ENCODE measurements at places on chromosomes 11 and 22. TPM values are rescaled to one million over a fixed set of nuclear protein-coding genes. Genes with fewer than 3 reads are reported as not detected.

The C22orf15 gene
- total RNA-seq = not detected

DNA sequence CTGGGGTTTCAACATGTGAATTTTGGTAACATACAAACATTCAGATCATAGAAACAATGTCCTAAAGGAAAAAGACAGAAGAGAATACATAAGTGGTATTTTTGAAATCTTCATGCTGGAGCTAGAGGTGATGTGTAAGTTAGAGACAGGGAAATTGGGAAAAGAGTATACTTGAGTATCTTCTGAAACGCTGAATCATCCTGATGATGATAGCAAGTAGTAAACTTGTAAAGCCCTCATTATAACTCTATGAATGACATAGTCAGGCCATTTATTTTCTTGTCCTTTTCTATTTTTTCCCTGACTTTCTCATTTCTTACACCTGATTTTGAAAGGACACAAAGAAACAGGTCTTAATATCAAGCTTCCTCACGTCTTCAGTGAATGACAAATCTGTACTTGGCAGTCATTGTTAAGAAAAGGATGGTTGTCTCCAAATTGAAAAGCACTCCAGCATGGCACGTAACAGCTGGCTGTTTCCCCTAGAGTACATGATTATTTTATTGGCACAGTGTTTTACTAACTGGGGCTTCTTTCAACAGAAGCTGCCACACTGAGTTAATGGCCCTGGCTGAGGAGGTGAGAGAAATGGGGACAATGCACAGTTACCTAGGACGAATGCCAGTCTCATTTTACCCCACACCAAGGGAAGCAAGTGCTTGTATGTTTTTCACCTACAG, 140.7 kb upstream of the CTSC start:
- no peak for DNase-seq

DNA sequence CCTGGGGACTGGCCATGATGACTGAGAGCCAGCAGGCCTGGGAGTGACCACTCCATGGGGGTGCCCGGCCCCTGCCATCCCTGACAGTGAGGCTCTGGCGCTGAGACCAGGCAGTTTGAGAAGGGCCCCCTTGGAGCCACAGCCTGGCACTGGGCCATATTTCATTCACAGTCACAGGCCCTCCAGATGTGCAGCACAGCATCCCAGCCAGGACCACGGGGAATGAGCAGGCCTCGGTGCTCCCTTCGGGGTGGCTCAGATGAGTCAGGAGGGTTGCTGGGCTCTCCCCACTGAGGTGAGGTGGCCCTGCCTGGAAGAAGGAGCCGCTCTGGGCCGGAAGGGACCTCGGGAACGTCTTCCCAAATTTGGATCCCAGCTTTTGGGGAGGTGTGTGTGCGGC, 53.0 kb downstream of the GRAMD4 start:
- no peak for DNase-seq

The HORMAD2 gene
- not detected for total RNA-seq

DNA sequence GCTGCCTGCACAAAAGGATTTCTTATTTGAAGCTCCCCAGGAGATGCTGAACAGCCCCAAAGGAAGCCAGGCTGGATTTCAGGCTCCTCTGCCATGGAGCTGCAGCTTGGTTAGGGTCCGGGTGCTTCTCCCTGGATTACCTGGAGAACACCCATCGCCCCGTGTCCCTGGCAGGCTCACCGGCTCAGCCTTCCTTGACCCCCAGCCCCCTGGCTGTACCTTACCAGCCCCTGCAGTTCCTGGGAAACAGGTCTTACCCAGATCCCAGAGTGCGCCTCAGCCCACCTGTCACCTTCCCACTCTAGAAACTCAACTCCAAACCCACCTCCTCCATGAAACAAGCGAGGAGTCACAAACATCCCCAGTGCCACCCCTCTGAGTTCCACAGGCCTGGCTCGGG, 45.3 kb upstream of the CD5 start:
- DNase-seq = no peak

- DNase-seq = peak; percentile 52
Observed at GRCh38 chr22:49367041-49367697, 460.5 kb downstream of the BRD1 start.

GRCh38 chr11:40125054-40125453, 1334.4 kb downstream of the LRRC4C start:
- DNase-seq = no peak

All from lower leg skin (tissue), 4 donors.